ENCODE measurements at places on chromosomes 7 and 10.

GRCh38 chr10:102627736-102628293 is 16.5 kb upstream of the TRIM8 start:
- DNase-seq = peak; percentile 88

DNA sequence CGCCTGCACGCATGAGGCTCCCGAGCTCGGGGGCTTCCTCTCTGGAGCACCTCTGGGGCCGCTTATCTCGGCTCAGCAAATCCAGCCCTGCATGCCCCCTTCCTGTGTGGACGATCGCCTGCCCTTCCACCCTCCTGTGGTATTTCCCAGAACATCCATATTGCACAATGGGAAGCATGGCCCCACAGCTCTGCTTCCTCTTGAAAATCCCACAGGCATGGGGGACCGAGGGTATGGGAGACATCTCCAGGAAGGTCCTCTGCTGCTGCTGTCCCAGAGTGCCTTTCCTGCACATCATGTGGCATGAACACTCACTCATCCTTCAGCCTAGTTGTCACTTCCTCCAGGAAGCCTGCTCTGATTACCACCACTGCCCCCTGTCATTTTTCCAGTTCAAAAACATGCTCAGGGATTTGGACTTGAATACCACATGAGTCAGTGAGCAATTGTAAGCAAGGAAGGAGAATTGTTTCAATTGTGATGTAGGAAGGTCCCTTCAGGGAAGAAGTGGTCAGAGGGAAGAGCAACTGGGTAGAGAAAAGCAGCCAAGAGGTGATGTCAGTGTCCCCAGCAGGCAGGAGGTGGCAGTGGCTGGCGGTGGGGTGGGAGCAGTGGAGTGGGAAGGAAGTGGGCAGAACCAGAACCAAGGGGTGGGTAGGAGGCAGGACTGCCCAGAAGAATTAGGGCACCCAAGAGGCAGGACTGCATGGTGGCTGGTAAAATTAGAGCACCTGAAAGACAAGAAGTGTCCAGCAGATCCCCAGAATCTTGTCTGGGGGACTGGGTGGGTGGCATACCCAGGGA is 67.5 kb upstream of the ZMIZ1 start:
- peak; percentile 53 for DNase-seq

DNA sequence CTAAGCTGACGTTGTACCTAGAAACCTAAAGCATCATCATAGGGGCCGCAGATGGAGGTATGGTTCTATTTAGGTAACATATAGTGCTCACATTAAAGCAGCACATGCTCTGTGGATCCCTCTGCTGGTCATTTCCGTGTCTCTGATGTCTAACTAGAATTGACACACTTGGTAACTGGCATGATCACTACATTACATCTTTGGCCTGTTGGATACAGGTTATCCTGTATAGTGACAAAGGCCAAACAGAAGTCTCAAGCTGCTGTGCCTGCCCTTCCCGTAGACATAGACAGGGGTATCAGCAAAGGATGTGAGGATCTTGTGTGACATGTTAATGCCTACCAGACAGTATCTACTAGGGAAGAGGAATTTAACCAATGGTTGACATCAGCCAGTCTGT is 51.2 kb downstream of the KIF5B start:
- peak; percentile 68 for DNase-seq

- DNase-seq = peak; percentile 17
Observed at GRCh38 chr10:31590023-31590800, 271.2 kb downstream of the ZEB1 start.

GRCh38 chr7:96708872-96709271 is 774 bp downstream of the SEM1 start:
- no peak for DNase-seq

- DNase-seq = no peak
Observed at GRCh38 chr10:76736815-76737618, 900.6 kb downstream of the KCNMA1 start.

GRCh38 chr7:18145160-18145559 is 117.5 kb upstream of the PRPS1L1 start:
- DNase-seq = no peak
